ENCODE measurements at places on chromosomes 16 and 17. TPM values are rescaled to one million over a fixed set of nuclear protein-coding genes. Genes with fewer than 3 reads are reported as not detected.

The TPSG1 gene
- not detected for total RNA-seq

The WFDC1 gene
- not detected for total RNA-seq

The XPO6 gene
- total RNA-seq = 100 TPM

The DDX52 gene
- total RNA-seq = 26.8 TPM

The CCL8 gene
- total RNA-seq = not detected

The TMEM238L gene
- not detected for total RNA-seq

The TBC1D3B gene
- total RNA-seq = 3.0 TPM

The ALOX12B gene
- 1.8 TPM for total RNA-seq
